Right kidney (tissue), 9 donors: ENCODE measurements at places on chromosomes 1 and 21.

- no peak for DNase-seq
These were observed 2.6 kb downstream of the MGST3 start for GRCh38 chr1:165633614-165634013.

DNA sequence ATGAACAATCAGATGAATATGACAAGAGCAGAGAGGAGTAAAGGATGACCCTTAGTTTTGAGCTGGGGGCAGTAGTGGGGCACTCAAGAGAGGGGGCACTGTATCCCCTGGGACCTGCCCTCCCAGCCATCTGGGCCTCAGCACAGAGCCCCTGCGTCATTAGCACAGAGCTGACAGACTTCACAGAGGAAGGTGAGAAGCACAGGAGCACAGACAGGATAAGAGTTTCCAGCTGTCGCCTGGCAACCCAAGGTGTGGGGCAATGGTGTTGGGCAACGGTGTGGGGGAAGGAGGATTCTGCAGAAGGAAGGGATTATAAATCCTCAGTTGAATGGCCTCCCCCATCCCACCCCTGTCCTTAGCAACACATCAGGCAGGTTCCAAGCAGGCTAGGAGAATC lies 30.2 kb downstream of the RAB3B start:
- DNase-seq, result no peak

DNA sequence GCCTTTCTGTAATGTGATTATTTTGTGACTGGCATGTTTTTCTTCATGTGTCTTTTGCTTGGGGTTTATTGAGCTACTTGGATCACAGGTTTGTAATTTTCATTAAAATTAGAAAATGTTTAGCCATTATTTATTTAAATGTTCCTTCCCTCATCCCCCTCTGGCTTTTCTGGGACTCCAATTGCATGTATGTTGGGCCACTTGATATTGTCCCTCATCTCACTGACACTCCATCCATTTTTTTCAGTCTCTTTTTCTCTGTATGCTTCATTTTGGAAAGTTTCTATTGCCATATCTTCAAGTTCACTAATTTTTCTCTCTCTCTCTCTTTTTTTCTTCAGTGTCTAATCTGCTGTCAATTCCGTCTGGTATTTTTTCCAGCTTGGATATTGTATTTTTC lies 390.1 kb downstream of the PRDM2 start:
- DNase-seq, result no peak

GRCh38 chr1:11804666-11805421 lies 920 bp downstream of the MTHFR start:
- no peak for DNase-seq

- DNase-seq, result no peak
These were observed 57.9 kb downstream of the CDC42BPA start for GRCh38 chr1:227260433-227260832.

- DNase-seq, result no peak
These were observed 90.0 kb downstream of the NOS1AP start for GRCh38 chr1:162159515-162159914.

- DNase-seq, result no peak
These were observed 3.0 kb downstream of the ANKRD45 start for GRCh38 chr1:173666646-173667045.

DNA sequence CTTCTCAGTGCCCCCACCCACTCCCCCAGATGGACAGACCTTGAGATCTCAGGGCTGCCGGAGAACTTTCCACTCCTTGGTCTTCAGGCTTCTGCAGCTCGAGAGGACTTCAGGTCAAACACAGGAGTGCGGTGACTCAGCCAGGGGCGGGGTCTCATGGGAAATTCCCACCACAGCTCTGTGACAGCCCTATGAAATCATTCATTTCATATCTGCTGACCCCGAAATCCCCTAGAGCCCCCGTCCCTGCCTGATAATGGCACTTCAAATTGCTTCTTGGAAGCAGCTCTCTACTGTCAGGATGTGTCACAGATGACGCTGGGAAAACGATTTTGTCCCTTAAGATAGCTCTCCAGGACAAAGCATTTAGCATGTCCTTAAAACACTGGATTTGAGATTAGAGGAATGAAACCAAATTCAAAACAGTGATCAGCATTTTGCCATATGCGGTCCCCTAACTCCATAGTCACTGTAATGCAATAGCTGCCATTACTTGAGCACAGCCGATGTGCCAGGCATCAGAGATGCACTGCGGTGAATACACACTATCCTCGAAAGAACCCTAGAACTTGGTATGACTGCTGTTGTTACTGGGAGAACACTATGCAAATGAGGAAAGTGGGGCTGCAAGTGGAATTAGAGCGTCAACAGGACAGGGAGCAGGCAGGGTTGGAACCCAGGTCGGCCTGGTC lies at the start of gene TNFRSF9:
TNFRSF9 (minus strand) TSS at position 95 of the 692 bp plus-strand sequence. CDS start 845 bp downstream, outside the sequence.
- DNase-seq, result no peak

- no peak for DNase-seq
These were observed 3.8 kb downstream of the HECTD3 start for GRCh38 chr1:45007311-45007710.

DNA sequence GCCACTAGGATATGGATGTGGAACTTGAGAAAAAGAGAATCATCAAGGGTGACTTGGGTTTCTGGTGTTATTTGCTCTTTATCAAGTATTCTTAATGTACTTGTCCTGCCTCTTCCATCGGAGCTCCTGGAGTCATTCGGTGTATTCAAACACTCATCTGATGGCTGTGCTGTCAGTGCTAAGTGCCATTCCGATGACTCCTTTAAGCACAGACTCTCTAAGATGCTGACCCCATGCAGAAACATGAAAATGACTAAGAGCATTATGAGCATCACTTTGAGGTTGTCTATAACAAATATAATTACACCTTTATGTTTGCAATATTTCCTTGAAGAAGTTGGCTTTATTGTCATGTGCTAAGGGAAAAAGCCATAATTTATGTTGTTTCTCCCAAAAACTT lies 11.3 kb upstream of the RPL5 start:
- no peak for DNase-seq
